ENCODE measurements at places on chromosomes 2 and 18.
A peak's percentile ranks its signal among the peaks of the same experiment; 100 is the strongest.

- no peak for DNase-seq
These were observed 53.3 kb downstream of the GULP1 start for GRCh38 chr2:188345020-188345419.

DNA sequence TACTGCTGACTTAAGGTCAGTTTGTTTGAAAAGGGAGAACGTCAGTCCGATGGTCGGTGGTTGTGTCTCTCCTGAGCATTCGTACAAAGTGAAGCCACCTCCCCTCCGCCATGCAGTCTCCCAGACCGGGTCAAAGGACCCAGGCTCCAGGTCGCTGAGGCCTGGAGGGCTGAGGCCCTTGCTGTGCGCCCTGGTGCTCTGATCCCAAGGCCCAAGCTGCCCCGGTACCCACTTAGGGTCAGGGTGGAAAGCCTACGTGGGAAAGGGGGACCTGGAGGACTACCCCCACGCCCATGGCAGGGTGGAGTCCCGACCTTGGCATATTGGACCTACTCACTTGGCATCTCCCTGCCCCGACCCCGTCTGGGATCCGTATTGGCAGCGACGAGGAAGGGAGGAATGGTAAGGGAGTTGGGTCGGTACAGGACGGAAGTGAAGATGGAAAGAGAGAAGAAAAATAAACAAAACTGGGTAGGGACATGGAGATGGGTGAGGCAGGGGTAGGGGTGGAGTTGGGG, 8.0 kb upstream of the SIX3 start:
- DNase-seq, result peak; percentile 72

DNA sequence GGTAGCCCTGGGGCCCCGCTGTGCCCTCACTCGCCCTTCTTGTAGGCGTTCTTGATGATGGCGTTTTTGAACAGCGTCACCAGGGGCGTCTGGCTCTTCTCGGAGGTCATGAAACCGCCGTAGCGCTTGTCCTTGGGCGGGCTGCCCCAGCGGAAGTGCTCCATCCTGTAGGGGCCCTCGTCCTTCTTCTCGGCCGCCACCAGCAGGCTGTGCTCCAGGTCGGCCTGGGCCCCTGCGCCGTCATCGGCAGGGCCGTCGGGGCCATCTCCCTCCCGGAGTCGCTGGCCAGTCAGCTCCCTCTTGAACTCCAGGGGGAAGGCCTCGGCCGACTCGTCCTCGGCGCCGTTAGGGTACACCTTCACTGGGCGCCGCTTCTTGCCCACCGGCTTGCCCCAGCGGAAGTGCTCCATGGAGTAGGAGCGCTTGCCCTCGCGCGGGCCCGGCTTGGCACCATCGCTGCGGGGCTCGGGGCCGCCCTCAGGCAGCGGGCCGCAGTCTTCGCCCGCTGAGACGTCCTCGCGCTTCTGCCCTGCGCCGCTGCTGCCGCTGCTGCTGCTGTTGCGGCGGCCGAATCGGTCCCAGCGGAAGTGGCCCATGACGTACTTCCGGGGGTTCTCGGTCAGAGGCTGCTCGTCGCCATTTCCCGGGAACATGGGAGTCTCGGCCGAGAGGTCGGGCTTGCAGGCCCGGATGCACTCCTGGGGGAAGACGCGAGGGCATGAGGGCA, 7.2 kb downstream of the POMC start:
- peak; percentile 74 for DNase-seq

DNA sequence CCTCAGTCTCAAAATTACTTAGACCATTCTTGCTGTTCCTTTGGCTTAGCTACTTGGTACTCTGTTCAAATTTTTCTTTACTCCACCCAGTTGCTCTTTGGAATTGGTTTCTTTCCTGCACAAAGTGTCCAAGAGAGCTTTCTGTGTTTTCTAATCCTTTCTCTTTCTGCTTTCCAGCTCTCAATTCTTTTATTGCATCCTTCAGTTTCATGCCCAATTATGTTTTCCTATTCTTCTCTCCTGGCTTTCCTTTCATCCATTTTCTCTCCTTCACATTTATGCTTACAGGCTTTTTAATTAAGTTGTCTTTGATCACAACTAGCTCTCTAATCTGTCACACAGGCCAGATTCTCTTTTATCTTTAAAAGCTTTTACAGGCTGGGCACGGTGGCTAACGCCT, 38.2 kb downstream of the UBR3 start:
- DNase-seq, result no peak

- no peak for DNase-seq
These were observed 77.8 kb downstream of the COL6A3 start for GRCh38 chr2:237336131-237336530.

DNA sequence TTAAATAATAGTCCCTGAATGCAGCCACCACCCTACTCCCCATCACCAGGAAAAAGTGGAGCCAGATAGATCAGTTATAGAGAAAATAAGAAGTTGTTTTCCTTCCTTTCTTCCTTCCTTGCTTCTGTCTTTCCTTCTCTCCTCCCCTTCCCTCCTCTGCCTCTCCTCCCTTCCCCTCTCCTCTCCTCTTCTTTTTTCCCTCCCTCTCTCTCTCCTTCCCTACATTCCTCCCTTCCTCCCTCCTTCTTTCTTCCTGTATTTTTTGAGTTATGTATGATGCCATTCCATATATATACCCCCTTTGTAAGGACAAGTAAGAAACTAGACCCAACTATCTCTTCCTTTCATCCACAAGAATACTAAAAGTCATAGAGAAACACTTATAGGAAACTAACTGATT, 265.7 kb downstream of the AGPS start:
- no peak for DNase-seq

DNA sequence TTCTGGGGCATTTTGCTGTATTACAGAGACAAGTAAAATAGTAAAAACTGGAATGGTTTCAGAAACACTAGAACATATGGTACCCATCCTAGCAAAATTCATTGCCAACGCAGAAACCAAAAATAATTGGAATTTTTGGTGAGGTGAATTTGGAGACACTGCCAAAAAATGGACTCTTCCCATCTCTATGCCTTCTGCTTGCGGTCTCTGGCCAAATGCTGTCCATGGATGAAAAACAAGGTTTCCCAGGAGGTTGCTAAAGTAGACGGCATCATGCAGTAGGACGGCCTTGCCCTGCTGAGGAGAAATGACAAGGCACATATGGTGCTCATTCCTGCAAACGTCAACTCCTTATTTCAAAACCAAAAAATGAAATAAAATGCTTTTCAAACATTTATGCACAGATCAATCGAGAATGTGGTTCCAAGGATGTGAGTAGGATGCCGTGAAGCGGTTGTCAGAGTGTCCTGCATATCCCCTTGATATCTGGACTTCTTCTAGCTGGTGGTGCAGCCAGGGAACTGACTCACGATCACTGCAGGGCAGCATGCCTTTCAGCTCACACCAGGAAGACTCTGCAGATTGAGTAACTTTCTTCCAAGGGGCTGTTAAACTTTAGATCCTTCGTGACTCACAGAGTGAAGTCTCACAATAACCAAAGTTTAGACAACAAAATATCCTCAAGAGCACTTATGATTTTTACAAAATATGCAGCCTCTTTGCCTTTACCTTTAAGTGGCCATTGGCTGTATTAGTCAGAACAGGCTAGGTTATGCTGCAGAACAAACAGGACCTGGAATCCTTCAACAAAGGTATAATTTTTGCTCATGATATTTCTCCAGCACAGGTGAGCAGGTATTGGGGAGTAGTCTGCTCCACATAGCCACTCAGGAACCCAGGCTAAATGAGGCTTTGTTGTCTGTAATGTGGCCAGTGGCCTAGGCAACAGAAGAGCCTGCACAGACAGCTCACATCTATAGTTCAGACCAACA, 149.4 kb upstream of the NDUFV2 start:
- no peak for DNase-seq

All from endodermal cell (in vitro differentiated cells).